Fibroblast of skin of back (primary cell): ENCODE measurements at places on chromosomes 11 and 22.

- no peak for DNase-seq
Measured at GRCh38 chr11:93718057-93718563, 23.2 kb downstream of the TAF1D start.

GRCh38 chr11:61814247-61814957 is 2.4 kb downstream of the FADS1 start:
- DNase-seq, result peak; percentile 41

DNA sequence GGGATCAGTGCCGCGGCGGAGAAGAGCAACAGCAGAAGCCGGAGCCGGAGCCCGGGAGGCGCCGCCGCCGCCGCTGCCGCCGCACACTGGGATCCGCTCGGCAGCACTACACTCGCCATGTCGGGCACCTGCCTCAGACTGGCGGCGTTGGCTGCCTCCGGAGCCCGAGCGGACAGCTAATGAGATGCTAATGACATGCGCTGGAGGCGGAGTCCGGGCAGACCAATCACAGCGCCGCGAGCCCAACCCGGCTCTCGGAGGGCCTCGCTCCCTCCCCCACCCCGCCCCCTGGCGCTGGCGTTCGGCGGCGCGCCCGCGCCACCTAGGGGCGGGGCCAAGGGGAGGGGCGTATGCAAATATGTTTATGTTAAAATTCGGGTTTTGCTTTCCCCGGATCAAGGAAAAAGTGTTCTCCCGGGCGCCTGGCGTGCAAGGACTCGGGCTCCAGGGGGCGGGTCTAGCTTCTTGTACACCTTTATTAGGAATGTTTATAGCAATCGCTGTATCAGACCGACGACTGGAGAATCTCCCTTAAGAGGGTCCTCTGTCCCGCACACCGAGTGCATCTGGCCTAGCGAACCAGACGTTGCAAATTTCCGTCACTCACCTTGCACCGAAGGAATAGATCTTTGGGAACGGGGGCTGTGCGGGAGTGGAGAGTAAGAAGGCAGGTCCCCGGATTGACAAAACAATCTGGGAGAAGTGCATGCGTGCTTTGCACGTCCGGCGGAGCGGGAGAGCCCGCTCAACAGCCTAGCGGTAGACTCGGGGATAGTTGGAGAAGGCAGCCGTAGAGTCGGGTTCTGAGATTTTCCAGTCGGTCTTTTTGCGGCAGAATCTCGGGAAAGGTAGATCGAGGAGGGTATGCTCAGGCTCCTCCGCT is at the start of gene CADM1:
TSS of gene CADM1 (minus strand) at position 140 of the 883 bp plus-strand sequence.
- peak; percentile 93 for DNase-seq

GRCh38 chr11:40287916-40288803 is 1171.3 kb downstream of the LRRC4C start:
- no peak for DNase-seq

GRCh38 chr11:11514246-11514645 is 107.6 kb downstream of the GALNT18 start:
- DNase-seq, result no peak

GRCh38 chr22:45397806-45398205 is 15.6 kb downstream of the SMC1B start:
- DNase-seq, result no peak

- no peak for DNase-seq
Measured at GRCh38 chr11:25037431-25037830, 540.6 kb downstream of the LUZP2 start.
